Endothelial cell of umbilical vein (primary cell): ENCODE measurements at places on chromosomes 3 and 15.

DNA sequence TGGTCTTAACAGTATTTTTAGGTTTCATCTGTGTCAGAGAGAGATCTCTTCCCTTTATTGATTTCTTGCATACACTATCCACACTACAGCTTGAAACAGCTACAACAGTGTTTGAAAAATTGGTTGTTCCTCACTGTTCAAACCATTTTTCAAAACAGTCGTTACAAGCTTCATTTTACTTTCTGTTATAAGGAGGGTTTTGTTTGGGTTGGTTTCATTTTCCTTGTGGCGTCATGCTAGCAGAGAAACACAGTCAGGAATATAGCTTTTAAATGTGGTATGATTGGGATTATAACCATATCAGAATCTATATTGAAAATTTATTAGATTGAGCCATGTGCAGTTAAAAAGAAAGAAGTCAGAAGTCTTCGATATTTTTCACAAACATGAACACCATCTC lies 400.6 kb downstream of the ZBTB20 start:
- H3K4me3 ChIP-seq, result no peak overlapping the region
- H3K4me1 ChIP-seq, result no peaks in the 10 kb centered on the region
- no peak for DNase-seq
- no peak overlapping the region for H3K27ac ChIP-seq
- no peaks in the 10 kb centered on the region for H3K27me3 ChIP-seq

GRCh38 chr15:99148851-99149276 lies 44.0 kb downstream of the SYNM start:
- no peaks in the 10 kb centered on the region for H3K4me1 ChIP-seq
- peak; percentile 37 for DNase-seq
- H3K27ac ChIP-seq, result no peak overlapping the region
- no peaks in the 10 kb centered on the region for H3K36me3 ChIP-seq
- H3K27me3 ChIP-seq, result no peaks in the 10 kb centered on the region

DNA sequence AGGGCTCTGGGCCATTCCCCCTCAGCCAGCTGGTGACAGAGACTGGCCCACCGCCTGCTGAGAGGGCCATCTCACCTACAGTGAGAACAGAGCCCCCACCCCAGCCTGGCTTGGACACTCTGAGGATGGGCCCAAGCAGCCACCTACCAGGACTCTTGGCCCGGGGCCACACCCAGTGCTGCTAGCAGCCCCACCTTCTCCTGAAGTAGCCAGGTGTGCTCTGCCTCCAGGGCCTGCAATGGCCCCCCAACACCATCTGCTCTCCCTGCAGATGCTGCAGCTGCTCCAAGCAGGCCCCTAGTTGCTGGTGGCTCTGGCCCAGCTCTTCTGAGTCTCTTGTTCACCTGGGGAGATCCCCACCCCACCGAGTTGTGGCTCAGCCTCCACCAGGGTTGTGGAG lies 6.8 kb upstream of the CLK3 start:
- no peak overlapping the region for H3K27ac ChIP-seq
- no peaks in the 10 kb centered on the region for H3K4me1 ChIP-seq
- no peaks in the 10 kb centered on the region for H3K27me3 ChIP-seq
- no peak overlapping the region for H3K4me3 ChIP-seq
- DNase-seq, result no peak

GRCh38 chr3:32340039-32340438 lies 51.6 kb upstream of the CMTM7 start:
- peaks cover 6% of the 10 kb centered on the region for H3K4me1 ChIP-seq
- H3K27me3 ChIP-seq, result no peaks in the 10 kb centered on the region
- no peaks in the 10 kb centered on the region for H3K36me3 ChIP-seq
- no peak overlapping the region for H3K4me3 ChIP-seq

GRCh38 chr3:76669322-76669721 lies 370.6 kb upstream of the ROBO2 start:
- H3K4me3 ChIP-seq, result no peak overlapping the region
- H3K4me1 ChIP-seq, result no peaks in the 10 kb centered on the region
- no peak for DNase-seq
- no peaks in the 10 kb centered on the region for H3K36me3 ChIP-seq
- H3K27me3 ChIP-seq, result no peaks in the 10 kb centered on the region

GRCh38 chr3:117130222-117130621 lies 420.6 kb downstream of the TUSC7 start:
- no peak overlapping the region for H3K4me3 ChIP-seq
- H3K4me1 ChIP-seq, result no peaks in the 10 kb centered on the region
- H3K36me3 ChIP-seq, result no peaks in the 10 kb centered on the region
- H3K27ac ChIP-seq, result no peak overlapping the region
- DNase-seq, result no peak

GRCh38 chr3:185781759-185782158 lies 43.1 kb downstream of the IGF2BP2 start:
- H3K4me3 ChIP-seq, result no peak overlapping the region
- H3K27me3 ChIP-seq, result no peaks in the 10 kb centered on the region
- no peaks in the 10 kb centered on the region for H3K4me1 ChIP-seq
- H3K27ac ChIP-seq, result no peak overlapping the region
